ENCODE measurements at places on chromosomes 1 and 21. TPM values are rescaled to one million over a fixed set of nuclear protein-coding genes. Genes with fewer than 3 reads are reported as not detected.
A peak's percentile ranks its signal among the peaks of the same experiment; 100 is the strongest.

GRCh38 chr1:8845104-8846097, 28.0 kb upstream of the RERE start:
- no peak for DNase-seq

- DNase-seq = no peak
Observed at GRCh38 chr1:8352886-8353785, 35.2 kb downstream of the SLC45A1 start.

MYBPH gene
- 0.70 TPM for polyA plus RNA-seq

RPE65 gene
- not detected for polyA plus RNA-seq

DNA sequence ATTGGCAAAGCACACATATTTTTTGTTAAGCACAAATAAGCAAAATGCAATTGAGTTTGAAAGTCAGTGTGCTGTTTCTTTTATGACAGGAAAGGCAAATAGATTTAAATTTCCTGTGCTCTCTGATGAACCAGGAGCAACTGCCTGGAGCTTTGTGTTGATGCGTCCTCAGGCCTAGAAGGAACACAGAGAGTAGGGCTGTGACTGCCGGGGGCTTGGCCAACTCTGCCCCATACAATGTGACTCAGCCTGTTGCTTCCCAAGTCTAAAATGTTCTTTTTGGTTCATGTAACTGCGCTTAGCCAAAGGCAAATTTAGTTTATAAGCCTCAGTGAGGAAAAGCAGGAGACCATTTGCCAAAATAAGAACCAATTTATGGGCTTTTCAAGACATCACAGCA, 37.5 kb downstream of the TOR1AIP2 start:
- DNase-seq = no peak

DNA sequence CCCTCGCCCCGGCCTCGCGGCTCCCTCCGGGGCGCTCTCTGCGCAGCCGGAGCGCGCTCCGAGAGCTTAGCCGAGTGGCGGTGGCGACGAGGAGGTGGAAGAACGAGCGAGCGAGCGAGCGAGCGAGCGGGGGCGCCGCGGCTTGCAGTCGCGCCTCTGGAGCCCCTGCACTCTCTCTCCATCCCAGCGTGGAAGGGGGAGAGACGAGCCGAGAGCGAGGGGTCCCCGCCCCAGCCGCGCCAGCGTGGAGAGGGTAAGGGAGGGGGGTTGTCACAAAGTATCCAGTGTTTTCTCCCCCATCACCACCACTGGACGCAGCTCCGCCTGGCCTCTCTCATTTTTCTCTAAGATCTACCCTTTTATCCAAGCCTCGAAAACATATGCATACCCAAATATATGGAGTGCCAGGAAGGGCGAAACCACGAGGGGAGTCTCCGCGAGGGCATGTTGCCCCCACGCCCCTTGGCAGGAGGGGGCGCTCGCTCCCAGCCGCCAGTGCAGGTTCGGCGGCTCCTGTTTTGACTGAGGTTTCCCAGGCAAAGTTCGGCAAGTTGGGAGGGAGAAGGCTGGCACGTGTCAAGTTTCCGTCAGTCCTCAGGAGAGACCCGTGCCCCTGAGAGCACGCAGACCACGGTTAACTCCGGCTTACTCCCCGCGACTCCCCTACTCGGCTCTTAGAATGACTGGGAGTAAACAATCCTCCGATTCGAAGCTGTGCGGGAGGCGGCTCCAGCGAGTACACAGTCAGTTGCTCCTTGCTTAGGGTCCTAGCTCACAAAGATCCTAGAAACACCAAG, 569 bp upstream of the DAB1 start:
- DNase-seq = peak; percentile 76

DNA sequence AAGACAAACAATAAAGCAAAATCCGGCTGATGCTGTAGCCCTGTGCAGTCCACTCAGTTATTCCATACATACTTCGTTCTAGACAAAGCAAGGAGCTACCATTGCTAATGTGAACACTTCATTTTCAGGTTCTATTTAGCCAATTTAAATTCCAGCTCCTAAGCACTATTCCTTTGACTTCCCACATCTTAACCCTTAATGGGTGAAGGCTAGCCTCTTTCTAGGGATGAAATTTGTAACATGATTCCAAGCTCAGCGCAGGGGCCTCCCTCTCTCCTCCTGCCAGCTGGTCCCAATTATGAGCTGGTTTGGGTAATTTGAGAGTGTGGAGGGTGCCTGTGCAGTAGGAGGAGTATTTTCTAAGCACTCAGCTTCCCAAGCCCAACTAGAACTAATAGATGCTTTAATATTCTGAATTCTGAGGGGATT, 53.9 kb upstream of the PTGFRN start:
- no peak for DNase-seq

KRTAP19-3 gene
- polyA plus RNA-seq = not detected

PTPRF gene
- 96.0 TPM for polyA plus RNA-seq

GRCh38 chr1:113046569-113046968, 26.4 kb upstream of the LRIG2 start:
- DNase-seq = no peak

GRCh38 chr21:43731476-43731875, 12.5 kb downstream of the PDXK start:
- DNase-seq = peak; percentile 80

- no peak for DNase-seq
Observed at GRCh38 chr1:20584890-20585289, 4.0 kb upstream of the CDA start.

CCDC30 gene
- 1.9 TPM for polyA plus RNA-seq

- no peak for DNase-seq
Observed at GRCh38 chr21:42685036-42685435, 31.6 kb downstream of the PDE9A start.

CLCA4 gene
- polyA plus RNA-seq = 0.22 TPM

DNA sequence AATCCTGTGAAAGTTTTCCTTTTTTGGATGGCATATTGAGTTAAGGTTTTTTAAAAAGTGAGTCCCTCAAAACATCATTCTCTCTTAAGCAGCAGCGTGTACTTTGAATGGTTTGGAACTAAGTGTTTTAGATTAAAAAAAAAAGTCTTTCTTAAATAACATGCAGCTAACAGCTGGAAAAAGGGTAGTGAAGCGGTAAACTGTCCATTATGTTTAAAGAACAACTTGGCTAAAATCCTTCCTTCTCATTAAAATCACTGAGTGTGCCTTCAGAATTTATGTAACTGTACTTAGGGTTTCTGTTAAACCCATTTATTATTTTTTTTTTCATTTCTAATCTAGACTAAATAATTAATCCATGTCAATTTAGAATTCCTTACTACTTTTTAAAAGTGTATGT, 254.2 kb upstream of the ADAMTS5 start:
- no peak for DNase-seq

- peak; percentile 66 for DNase-seq
Observed at GRCh38 chr1:207644852-207645634, at the start of gene CR1L. Gene CR1L (plus strand): TSS chr1:207645133. CDS start chr1:207645234, 101 bp downstream.

DNA sequence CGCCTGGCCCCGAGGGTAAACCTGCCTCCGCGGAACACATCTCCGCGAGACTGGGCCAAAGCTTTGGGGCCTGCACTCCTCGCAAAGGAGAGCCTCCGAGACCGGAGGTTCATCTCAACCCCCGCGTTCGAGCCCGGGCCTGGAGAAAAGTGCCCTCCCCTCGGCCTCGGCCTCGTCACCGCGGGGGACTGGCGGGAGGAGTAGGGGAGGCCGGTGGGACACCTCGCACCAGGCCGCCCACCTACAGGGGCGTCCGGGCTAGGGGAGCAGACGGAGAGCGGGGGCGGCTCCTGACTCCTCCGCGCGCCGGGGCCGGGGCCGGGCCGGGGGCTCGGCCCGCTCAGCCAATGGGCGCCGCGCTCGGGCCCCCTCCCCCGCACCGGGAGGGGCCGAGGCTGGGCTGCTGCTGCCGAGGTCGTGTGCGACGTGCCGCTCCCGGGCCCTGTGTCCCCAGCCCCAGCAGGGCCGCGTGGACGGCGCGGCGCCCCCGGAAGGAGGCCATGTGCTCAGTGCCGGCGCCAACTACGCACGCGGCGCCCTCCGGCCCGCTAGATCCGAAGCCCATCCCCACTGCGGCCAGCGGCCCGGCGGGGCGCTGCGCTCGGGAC, 684 bp downstream of the SLC2A1 start:
- peak; percentile 88 for DNase-seq

IGFN1 gene
- 0.37 TPM for polyA plus RNA-seq

- no peak for DNase-seq
Observed at GRCh38 chr1:154414606-154415005, 9.5 kb downstream of the IL6R start.

DNA sequence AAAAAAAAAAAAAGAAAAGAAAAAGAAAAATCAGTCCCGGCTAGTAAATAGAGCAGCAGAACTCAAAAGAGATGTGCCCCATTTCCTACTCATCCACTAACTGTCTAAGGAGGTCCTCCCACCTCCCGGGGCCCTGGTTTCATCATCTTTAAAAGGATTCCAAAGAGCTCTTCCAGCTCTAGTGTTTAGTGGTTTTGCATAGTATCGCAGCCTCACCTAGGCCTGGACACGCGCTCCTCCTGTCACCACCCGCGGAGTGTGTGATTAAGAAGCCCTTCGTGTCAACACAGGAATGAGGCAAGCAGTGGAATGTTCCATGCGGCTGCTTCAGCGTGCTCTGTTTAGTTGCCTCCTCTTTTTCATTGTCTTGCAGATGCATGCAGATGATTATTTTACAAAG, 49.0 kb downstream of the LBR start:
- peak; percentile 73 for DNase-seq

- no peak for DNase-seq
Observed at GRCh38 chr1:239647045-239647444, 260.7 kb downstream of the CHRM3 start.

HTR6 gene
- polyA plus RNA-seq = not detected

DNA sequence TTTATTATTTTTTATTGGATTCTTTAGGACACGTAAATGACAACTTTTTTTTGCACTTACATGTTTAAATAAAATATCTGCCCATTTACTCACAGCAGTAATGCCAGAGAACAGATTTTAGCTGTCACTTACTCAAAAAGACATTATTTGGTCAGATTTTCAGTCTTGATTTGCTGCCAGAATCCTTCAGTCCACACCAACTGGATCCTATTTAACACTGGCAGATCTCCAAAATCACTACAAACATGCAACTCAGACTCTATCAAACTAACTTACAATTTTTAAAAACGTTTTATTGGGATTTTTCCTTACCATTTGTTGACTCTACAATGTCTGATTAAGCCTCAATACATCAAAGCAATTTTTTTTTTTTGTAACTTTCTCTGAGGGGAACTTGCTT, 11.1 kb downstream of the ATP6V1G3 start:
- peak; percentile 29 for DNase-seq

DNA sequence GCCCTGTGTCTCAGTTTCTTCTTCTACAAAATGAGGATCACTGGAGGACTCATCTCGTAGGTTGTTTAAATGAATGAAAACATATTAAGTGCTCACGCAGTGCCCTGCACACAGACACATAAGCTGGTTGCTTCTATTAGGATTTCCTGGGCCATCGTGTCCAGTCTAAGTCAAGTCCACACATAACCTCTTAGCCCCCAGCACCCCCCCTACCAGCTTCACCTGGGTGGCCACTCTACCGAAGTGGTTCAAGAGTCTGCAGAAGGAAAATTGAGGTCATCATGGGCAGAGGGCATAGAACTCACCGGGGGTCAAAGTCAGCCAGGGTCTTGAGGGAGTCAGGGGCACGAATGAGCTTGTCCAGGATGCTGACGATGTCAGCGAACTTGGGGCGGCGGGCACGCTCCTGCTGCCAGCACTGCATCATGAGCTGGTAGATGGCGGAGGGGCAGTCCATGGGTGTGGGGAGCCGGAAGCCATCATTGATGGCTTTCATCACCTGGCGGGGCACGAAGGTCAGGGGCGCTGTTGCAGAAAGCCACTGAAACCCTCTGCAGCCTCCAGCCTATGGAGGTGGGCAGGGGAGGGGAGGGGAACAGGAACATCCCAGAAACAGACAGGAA, 25.8 kb downstream of the EPHA2 start:
- no peak for DNase-seq

EFHD2 gene
- polyA plus RNA-seq = 67.5 TPM

HSD11B1 gene
- not detected for polyA plus RNA-seq

LAMB3 gene
- polyA plus RNA-seq = 48.8 TPM

AUNIP gene
- 0.41 TPM for polyA plus RNA-seq

- DNase-seq = no peak
Observed at GRCh38 chr1:19507516-19507915, 22.2 kb upstream of the CAPZB start.

HSPA6 gene
- polyA plus RNA-seq = 13.2 TPM
